Umbilical cord (tissue), 2 donors: ENCODE measurements at places on chromosomes 6 and 20.

DNA sequence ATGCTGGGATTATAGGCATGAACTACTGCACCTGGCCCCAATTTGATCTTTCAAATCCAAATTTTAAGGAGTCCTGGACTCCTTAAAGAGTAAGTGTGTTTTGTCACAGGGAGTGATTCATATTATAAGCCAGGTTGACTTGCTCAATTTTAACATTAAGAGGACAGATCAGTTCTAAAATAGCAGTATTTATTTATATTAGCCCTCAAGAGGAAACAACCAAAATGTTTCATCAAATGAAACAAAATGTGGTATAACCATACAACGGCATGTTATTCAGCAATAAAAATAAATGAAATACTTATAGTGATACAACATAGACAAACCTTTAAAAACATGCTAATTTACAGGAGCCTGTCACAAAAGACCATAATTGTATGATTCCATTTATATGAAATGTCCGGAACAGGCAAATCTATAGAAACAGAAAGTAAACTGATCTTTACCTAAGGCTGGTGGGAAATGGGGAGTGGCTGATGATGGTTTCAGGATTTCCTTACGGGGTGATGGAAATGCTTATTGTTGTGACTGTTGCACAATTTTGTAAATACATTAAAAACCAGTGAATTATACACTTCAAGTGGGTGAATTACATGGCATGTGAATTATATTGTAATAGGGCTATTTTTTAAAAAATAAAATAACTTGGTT, 637.4 kb downstream of the MMUT start:
- DNase-seq: peak; percentile 7

GRCh38 chr6:16472349-16473069, 234.1 kb downstream of the GMPR start:
- DNase-seq: peak; percentile 78

- DNase-seq: no peak
These were observed 69.5 kb downstream of the ZFAND3 start for GRCh38 chr6:37889051-37889450.

- DNase-seq: no peak
These were observed 31.2 kb downstream of the MUC22 start for GRCh38 chr6:31041372-31041974.

GRCh38 chr6:161480421-161481155, 206.7 kb upstream of the AGPAT4 start:
- no peak for DNase-seq

GRCh38 chr6:118873239-118873638, 20.7 kb upstream of the ASF1A start:
- no peak for DNase-seq

GRCh38 chr6:167653561-167653960, 173.2 kb upstream of the AFDN start:
- DNase-seq: no peak

- peak; percentile 90 for DNase-seq
These were observed 218.0 kb downstream of the THBS2 start for GRCh38 chr6:169035385-169036240.
